ENCODE measurements at places on chromosomes 7 and 10.
A peak's percentile ranks its signal among the peaks of the same experiment; 100 is the strongest.

GRCh38 chr10:3889961-3890522 lies 105.0 kb upstream of the KLF6 start:
- no peak for DNase-seq

- no peak for DNase-seq
Observed at GRCh38 chr10:88787463-88787862, 15.1 kb upstream of the LIPM start.

- DNase-seq: no peak
Observed at GRCh38 chr7:137881607-137882260, 35.0 kb upstream of the DGKI start.

DNA sequence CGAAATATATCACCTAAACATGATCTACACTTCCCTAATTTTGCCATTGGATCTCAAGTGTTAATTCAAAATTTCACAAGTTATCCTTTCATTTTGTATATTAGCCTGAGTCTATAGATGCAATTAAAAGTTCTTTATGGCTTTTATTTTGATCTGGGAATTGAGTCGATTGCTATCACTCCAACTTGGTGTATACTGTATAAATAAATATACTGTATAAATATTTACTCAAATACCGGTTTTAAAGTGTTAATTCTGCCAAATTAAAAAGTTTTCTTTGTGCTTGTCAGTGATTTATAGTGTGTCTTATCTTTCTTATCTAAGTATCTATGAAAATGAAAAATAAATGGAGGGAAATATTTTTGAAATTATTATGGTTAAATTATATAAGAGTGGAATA lies 683.7 kb upstream of the LRRN3 start:
- no peak for DNase-seq

DNA sequence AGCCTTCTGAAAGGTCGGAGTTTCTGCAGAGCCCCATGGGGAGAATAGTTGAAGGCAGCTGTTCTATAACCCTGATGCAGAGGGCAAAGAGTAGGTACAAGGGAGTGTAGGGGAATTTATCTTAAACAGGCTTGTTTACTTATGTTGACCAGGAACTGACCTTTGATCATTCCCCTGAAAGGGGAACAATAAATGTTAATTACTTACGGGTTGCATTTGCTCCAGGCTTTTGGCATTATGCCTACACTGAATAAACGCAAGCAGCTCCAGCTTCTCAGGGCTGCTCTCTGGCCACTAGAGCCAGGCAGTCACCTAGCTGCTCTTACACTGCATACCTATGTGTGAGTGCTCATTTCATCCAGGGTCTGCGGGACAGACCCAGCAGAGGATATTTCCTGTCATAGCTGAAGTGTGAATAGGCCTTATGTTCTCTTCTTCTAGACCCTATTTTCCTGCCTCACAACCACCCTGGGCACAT lies 26.9 kb upstream of the ABCA13 start:
- DNase-seq: no peak

GRCh38 chr7:20797462-20798080 lies 10.9 kb upstream of the SP8 start:
- DNase-seq: peak; percentile 69

- no peak for DNase-seq
Observed at GRCh38 chr10:122504610-122504950, 43.2 kb downstream of the HTRA1 start.

Measured in B cell (primary cell).